ENCODE measurements at places on chromosomes 7 and 10. TPM values are rescaled to one million over a fixed set of nuclear protein-coding genes. Genes with fewer than 3 reads are reported as not detected.
A peak's percentile ranks its signal among the peaks of the same experiment; 100 is the strongest.

Gene SEMA4G
- total RNA-seq: 12.6 TPM

Gene LGI1
- total RNA-seq: not detected

Gene VSTM4
- total RNA-seq: 8.9 TPM

Gene RTKN2
- 99.5 TPM for total RNA-seq

DNA sequence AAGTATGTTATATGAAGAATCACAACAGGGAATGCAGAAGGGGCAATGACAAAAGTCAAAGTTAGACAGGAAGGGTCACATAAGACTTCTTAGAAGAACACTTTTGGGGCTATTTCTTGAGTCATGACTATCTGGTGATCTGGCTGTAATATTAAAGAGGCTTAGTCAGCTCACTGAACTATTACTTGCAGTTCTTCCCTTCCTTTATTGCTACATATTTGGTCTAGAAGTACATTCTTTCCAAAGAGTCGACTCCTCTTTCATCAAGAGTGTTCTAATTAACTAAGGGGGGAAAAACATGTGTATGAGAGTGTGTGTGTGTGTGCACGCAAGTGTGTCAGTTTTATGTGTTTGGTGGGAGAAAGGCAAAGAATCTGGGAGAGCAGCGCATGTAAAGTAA, 247.3 kb upstream of the LRRTM3 start:
- no peaks in the 10 kb centered on the region for H3K4me1 ChIP-seq
- no peak overlapping the region for H3K4me3 ChIP-seq
- H3K27ac ChIP-seq: no peak overlapping the region
- no peaks in the 10 kb centered on the region for H3K36me3 ChIP-seq
- no peaks in the 10 kb centered on the region for H3K27me3 ChIP-seq
- DNase-seq: no peak

- peak; percentile 16 for DNase-seq
- no peaks in the 10 kb centered on the region for H3K27me3 ChIP-seq
Observed at GRCh38 chr10:36313142-36313541, 671.0 kb upstream of the FZD8 start.

DNA sequence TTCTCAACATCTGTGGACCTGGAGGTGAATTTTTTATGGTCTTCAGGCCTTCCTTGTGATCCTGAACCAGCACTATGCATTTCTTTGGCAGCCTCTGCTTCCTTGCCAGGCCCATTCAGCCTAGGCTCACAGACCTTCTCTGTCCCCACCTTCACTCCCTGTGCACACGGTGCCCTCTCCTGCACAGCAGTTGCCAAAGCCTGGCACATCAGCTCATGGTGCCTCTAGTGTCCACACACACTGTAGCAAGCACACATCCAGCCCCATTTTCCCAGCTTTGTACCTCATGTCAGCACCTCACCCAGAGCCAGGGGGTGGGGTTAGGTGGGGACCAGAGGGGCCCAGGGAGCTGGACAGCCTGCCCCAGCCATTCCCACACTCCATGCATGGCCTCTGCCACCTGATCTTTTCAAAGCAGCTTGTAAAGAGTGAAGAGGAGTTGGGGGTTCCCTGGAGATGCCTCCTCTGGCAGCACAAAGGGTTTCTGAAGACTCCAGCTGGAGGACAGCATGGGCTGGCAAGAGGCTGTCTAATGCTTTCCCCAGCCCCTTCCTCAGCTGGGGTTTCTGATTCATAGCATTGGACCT, 57.9 kb upstream of the TMEM72 start:
- H3K27me3 ChIP-seq: no peaks in the 10 kb centered on the region
- DNase-seq: no peak
- no peak overlapping the region for H3K4me3 ChIP-seq
- no peaks in the 10 kb centered on the region for H3K36me3 ChIP-seq
